ENCODE measurements at places on chromosomes 6 and 20.

GRCh38 chr6:164528539-164528938 lies 780.9 kb downstream of the C6orf118 start:
- no peak for DNase-seq

- DNase-seq = no peak
Observed at GRCh38 chr6:93021235-93021915, 398.0 kb downstream of the EPHA7 start.

DNA sequence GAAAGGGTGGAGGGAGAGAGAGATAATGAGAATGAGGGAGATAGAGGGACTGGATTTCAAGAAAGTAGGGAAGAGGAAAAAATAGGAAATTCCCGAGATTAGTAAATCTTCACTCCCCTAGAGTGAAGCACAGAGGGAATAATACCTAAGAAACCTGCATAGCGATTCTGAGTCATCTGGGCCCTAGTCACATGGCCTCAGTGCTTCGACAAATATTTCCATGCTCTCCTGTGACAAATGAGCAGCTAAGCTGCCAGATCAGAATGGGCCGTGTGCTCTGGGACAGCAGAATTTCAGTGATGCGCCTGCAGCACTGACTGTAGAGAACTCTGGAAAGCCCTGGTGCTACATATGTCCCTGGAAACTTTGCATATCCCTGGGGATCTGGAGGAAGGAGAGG lies 48.6 kb upstream of the GRIK2 start:
- no peak for DNase-seq

GRCh38 chr20:32070690-32071213 lies 18.7 kb downstream of the HCK start:
- no peak for DNase-seq

- DNase-seq = no peak
Observed at GRCh38 chr6:153842491-153842890, 196.5 kb upstream of the OPRM1 start.

GRCh38 chr6:56334937-56335336 lies 87.6 kb upstream of the COL21A1 start:
- DNase-seq = no peak

DNA sequence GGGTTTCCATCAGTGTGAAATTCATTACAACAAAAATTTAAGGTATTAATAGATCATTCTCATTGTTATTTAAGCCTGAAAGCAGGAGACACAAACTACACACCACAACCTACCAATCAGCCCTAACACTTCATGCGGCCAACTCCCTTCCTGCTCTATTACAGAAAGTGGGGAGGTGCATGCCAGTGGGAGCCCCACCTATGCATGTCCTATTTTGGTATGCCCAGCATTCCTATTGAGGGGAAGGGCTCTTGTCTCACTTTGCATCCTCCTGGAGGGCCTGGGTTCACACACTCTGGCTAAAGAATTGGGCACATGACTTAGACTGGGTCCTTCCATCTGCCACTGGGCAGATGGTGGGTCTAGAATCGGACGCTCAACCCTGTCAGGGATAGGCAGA lies 450.0 kb downstream of the PTPRT start:
- no peak for DNase-seq
